Upper lobe of left lung (tissue), 6 donors: ENCODE measurements at places on chromosomes 1 and 21. TPM values are rescaled to one million over a fixed set of nuclear protein-coding genes. Genes with fewer than 3 reads are reported as not detected.

DNA sequence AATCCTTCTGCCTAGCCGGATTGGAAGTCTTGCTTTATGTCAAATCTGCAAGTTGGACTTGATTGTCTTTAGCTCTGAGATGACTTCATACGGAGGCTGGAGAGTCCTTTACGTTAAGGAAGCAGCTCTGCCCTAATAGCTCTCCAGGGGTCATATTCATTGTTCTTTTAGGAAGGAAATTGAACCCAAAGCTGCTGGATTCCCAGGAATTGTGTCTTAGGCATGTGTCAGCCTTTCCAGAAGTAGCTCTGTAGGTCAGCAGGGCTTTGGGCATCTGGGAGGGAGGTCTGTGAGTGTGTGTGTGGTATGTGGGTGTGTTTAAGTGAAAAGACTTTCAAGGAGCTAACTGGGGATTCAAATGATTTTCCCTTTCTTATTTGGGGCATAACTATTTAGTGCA, 82.4 kb downstream of the ABCA4 start:
- no peak for DNase-seq

DNA sequence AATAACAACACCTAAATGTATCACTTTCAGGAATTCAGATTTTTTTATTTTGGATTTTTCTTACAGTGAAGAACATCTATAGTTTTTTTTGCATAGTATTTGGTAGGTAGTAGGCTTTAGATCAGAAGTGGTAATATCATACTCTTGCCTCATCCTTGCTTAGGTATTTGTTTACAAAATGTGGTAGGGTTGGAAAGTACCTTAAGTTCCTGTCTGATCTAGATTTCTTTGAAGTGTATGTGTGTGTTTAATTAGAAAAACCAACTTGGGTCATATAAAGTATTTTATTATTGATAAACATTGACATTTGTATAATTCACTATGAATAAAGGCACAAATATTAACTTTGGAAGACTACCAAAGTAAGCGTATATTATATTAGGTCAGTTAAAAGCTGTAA, 85.3 kb upstream of the GPR88 start:
- no peak for DNase-seq

- no peak for DNase-seq
Observed at GRCh38 chr1:30332116-30333094, 391.0 kb downstream of the MATN1 start.

DNA sequence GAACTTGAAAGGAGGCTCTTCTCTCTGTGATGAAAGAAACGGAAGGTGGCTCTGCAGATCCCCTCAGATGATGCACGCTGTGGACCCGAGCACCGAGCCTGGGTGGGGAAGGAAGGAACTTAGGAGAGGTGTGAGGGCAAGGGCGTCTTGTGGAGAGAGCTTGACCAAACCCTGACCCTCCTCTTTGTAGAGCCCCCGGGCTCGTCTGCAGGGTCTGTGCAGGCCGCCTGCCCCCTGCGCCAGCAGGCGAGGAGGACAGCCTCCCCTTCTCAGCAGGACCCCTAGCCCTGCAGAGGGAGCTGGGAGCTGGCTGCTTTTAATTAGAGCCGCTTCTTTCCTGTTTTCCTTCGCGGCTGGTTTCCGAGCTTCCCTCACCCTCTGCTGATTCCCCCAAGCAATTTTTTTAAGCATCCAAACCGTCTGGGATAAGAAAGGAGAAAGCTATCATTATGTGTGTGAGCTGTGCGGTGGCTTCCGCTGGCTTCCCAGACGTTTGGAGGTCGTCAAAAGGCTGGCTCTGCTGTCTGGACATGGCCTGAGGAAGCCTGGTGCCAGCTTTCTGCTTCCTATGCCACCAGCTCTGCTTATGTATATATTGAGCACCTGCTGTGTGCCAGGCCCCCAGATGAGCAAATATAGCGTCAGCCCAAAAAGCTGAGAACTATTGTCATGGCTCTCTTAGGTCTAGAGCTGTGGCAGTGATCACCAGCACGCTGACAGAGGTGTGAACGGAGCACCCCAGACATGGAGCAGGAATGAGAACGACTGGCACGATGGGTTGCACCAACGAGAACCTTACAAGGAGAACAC, 160.2 kb upstream of the IRF2BP2 start:
- no peak for DNase-seq

- DNase-seq = no peak
Observed at GRCh38 chr1:152796421-152796820, at the start of gene LCE1D. Gene LCE1D, plus strand, starts transcription at chr1:152796721. Its CDS starts 1,074 bp downstream, at chr1:152797795.

The FAM163A gene
- not detected for total RNA-seq

DNA sequence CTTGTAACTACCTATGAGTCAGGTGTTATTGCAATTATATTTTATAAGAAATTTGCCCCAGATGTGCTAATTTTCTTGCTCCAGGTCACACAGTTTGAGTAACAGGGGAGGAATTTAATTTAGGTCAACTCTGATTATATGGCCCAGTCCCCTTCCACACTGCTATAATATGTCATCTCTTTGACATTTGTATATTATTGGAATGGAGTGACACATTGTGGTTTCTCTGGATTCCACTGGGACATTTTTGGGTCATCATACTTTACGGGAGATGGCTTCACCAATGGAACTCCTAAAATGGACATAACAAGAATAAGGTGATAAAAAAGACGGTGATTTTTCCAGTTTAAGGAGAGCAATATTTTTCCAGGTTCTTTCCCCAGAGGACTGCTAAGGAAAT, 191.2 kb downstream of the DISC1 start:
- DNase-seq = no peak

DNA sequence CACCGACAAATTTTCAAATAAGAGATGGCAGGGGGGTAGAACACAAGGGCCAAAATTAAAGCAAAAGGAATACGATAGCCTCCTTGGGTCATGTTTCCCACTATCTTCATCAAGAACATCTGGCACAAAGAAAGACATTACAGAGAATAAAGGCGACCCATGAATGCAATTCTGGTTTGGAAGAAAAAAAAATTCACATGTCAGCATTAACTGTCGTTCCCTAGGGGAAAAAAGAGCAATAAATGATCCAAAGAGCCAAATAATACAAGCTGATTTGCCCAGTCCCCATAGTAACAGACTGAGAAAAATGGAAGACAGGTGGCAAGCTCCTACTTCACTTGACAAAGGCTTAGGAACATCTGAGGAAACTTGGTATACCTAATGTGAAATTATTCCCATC, 4.5 kb downstream of the STIL start:
- DNase-seq = no peak

The C1orf210 gene
- total RNA-seq = 38.3 TPM

The RUNX3 gene
- 10.0 TPM for total RNA-seq

GRCh38 chr21:17784180-17784598, 35.0 kb downstream of the C21orf91 start:
- no peak for DNase-seq

DNA sequence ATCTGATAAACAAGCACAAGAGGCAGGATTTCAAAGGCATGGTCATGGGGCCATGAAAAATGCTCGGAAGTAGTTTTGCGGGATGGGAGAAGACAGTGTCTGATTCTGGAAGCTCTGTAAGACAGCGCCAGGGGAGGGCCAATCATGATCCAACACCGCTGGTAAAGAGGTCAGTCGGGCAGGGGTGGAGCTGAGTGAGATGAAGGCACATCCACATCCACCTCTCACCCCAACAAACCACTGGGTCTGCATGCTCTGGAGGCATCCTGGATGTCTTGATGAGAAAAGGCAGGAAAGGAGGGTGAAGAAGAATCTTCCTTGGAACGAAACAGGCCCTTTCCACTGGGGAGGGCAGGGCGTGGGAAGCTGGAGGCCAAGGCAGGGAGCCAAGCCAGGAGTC, 288.3 kb downstream of the PCP4 start:
- no peak for DNase-seq

GRCh38 chr1:89863165-89863830, 42.5 kb downstream of the LRRC8D start:
- no peak for DNase-seq

DNA sequence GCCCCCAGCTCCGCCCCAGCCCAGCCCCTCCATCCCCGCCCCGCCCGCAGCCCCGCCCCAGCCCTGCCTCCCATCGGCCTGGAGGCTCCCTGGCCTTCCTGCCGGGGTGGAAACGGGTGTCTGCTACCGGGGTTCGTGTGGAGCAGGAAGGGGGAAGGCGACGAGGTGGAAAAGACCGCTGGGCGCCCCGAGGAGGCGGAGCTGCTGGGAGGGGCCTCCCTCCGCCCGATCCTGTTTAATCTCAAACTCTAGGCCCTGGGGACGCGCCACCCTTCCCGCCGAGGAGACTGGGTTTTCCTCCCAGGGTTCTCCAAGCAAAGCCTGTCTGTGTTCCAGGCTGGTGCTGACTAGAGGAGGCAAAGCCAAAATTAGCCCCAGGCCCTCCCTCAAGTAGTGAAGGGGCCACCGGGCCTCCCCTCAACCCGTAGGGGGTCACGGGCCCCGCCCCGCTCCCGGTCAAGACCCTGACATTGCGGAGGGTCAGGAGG, 16.2 kb upstream of the TTLL10 start:
- DNase-seq = peak; percentile 94

DNA sequence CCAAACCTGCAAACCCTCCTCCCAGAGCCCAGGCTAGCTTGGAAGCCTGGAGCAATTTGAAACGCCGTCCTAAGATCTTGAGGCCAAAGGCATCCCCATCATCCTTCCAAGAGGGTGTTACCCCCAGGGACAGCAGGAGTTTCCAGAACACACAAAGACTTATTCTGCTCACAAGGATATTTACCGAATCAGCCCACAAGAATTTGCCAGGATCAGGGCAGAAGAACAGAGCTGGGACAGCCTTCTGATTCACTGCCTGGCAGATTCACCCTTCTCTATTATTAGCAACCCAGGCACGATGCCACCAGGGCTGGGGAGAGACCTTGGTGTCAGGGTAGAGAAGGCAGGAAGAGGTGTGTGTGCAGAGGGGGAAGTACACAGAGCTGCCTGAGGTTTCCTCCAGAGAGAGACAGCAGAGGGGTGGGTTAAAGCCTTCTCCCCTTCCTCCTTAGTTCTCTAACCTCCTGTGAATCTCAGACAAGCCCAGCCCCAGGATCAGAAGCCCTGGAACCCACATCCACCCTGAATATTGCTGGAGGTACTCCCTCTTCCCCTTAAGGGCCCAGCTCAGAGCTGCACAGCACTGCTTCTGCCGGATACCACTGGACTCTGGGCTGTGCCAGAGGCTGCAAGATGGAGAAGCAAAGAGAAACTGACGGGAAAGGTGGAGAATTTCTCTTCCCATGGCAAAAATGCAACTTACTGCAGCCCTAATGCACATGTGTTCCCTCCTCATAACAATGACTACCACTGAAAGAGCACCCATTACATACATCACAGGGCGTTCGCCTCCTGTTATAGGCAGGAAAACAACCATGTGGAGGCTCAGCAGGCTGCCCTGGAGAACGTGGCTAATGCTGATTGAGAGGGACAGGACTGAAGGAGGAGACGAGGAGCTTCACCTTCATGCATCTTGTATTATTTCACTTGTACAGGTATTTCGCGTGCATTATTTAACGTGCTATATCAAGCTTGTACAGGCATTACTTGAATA, 61.8 kb downstream of the ITPKB start:
- DNase-seq = no peak

- DNase-seq = no peak
Observed at GRCh38 chr1:212186427-212187207, 98.6 kb upstream of the PPP2R5A start.

DNA sequence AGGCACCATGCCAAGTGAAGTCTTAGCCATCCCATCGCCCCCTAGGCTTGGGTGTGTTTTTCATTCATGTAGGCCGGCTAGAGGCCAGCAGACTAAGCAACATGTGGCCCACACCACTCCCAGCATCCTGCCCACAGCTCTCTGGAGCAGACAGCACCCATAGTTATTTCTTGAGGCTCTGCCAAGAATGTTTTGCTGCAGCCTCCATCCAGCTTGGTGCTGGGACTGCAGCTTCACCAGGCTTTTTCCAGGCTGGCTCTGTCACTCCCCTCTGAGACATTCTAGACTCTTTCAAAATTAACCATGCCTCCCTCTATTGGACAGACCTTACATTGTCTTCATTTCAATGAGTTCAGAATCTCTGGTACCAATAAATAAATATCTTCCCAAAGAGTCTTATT, 104.2 kb downstream of the DUSP10 start:
- DNase-seq = no peak

The LDLRAD2 gene
- not detected for total RNA-seq

GRCh38 chr1:174769961-174770549, 229.7 kb upstream of the CACYBP start:
- DNase-seq = no peak

DNA sequence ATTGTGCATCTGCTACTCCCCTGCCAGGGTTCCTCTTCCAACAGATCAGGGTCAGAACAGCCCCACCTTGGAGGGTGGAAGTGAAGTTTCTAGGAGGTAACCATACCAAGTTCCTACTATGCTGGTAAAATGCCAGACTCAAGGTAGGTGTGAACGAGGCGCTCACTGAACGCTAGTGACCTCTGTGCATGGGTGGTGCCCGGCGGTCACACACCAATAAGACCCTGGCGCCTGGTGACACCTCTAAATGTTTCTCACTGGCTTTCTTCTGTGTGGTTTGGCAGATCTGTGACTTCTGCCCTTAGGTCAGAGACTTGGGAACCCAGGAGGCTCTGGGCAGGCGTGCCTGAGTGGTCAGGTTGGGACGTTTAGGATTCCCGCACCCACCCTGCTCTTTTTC, 55.9 kb downstream of the TMCO4 start:
- DNase-seq = no peak

GRCh38 chr1:191662746-191663145, 495.5 kb upstream of the RGS18 start:
- no peak for DNase-seq

GRCh38 chr1:152546704-152547103, 19.9 kb downstream of the LCE3E start:
- DNase-seq = no peak

The TDRD5 gene
- total RNA-seq = not detected

- DNase-seq = no peak
Observed at GRCh38 chr1:228048120-228048519, 34.4 kb upstream of the ARF1 start.

- DNase-seq = no peak
Observed at GRCh38 chr1:65141394-65141793, 6.6 kb upstream of the AK4 start.

The ASPM gene
- total RNA-seq = 2.7 TPM

The KAZN gene
- 22.5 TPM for total RNA-seq

GRCh38 chr1:177573901-177574300, 396.0 kb downstream of the SEC16B start:
- no peak for DNase-seq

The ADORA1 gene
- total RNA-seq = 0.20 TPM
